Renal cortex interstitium (tissue), 15 donors: ENCODE measurements at places on chromosomes 12 and 14.

- DNase-seq, result no peak
These were observed 21.9 kb downstream of the RNFT2 start for GRCh38 chr12:116759783-116760621.

GRCh38 chr12:93996321-93996720 is 152.1 kb upstream of the PLXNC1 start:
- DNase-seq, result no peak

- DNase-seq, result no peak
These were observed 36.5 kb downstream of the FBXO33 start for GRCh38 chr14:39395555-39396254.

- no peak for DNase-seq
These were observed 9.8 kb upstream of the ZNF385A start for GRCh38 chr12:54394281-54394719.

DNA sequence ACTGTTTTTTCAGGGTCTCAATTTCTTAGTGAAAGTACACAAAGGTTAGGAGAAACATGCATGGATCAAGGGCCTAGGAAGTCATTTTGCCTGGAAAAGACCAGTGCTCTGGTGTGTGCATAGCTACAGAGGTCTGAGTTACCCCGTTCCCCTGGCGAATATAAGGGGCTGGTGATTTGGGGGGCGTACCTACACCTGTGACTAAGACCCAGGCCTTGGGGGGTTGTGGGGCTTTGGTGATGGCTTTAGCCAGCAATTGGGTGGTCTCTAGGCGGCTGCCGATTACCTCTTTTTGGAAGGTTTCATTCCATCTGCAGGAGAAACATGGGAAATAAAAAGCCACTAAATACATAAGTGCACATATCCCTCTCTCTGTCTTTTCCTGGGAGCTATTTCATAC is 1.1 kb downstream of the SDR39U1 start:
- DNase-seq, result no peak

DNA sequence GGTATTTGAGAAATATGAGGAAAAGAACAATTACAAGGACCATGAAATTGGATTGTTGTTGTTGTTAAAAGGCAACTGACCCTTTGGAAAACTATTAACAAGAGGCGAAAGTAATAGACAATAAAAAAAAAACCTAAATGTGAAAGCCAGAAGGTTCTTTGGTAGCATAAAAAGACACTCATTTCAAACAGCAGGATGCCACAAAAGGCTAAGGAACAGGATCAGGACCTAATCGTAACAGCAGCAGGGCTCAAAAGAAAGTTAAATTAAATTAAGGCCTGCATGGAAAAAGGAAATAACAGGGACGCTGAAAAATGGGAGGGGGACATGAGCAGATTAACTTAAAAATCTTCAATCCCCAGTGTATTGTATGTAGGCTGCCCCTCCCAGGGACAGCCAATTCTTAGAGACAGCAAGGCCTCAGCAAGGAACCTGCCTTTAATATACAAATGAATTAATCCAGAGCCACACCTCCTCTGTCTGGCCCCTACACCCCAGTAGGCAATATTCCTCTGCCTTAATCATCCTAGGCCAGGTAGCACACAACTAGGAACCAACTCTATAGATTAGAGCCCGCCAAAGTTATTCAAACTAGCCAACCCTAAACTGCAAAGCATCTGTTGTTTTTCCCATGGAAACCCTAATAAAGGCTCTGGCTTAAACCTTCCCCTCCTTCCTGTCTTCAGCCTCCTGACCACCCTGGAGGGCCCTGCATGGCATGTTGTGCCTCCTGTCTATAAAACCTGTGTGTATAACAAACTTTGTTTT is 28.4 kb upstream of the AP4S1 start:
- no peak for DNase-seq

DNA sequence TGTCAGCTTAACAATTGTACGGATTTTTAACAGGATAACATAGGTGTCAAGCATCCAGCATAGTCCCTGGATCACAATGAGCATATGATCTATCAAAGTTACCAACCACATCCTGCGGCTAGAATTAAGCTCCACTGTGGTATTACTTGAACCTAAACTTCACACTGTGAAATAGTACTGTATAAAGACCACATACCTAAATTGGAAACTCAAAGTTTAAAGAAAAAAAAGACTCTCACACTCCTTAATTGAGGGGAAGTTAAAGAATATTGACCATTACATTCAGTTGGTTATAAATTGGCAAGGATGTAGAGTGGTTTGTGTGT is 133.0 kb upstream of the PZP start:
- no peak for DNase-seq

DNA sequence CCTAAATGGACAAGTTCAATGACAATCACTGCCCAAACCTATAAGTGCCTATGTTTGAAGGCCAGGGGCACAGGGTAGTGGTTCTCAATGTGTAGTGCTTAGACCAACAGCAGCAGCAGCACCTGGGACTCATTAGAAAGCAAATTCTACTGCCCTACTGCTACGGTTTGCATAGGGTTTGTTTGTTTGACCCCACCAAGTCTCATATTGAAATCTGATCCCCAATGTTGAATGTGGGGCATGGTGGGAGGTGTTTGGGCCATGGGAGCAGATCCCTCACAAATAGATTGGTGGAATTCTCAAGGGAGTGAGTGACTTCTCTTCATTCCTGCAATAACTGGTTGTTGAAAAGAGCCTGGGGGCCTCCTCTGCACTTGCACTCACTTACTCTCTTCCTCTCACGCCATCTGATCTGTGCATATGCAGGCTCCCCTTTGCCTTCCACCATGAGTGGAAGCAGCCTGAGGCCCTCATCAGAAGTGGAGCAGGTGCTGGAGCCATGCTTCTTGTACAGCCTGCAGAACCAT is 39.5 kb downstream of the PPM1H start:
- no peak for DNase-seq
